ENCODE measurements at places on chromosomes 2 and 18. TPM values are rescaled to one million over a fixed set of nuclear protein-coding genes. Genes with fewer than 3 reads are reported as not detected.

DNA sequence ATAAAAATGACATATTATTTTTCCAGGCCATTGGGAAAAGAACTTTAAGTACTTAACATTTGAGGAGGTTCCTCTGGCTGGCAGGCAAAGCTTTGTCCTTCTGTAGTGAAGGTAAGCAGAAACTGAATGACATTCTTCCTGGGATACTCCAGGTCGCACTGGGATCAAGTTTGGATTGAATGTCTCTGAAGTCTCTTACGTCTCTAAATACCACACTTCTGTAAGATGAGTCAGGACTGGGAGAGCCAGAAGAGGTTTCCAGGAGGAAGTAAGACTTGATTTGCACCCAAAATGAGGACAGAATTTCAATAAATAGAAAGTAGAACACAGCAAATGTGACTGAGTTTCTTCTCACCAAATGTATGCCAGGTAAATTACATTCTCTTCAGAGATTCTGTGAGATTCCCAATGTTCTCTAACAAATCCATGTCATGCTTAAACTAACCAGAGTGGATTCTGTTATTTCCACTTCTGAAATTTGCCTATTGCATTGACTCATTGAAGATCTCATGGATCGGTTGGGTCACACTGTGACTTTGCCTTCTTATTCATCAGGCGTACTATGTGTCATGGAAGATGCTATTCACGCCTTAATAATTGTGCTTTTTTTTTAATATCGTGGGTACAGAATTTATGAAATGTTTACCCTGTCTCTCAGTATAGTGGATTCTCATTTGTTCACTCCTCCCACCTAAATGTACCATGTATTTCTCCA is 25.5 kb upstream of the VIT start:
- DNase-seq = no peak
- H3K27ac ChIP-seq = no peak overlapping the region
- H3K4me1 ChIP-seq = no peaks in the 10 kb centered on the region
- no peaks in the 10 kb centered on the region for H3K36me3 ChIP-seq
- no peaks in the 10 kb centered on the region for H3K27me3 ChIP-seq

DNA sequence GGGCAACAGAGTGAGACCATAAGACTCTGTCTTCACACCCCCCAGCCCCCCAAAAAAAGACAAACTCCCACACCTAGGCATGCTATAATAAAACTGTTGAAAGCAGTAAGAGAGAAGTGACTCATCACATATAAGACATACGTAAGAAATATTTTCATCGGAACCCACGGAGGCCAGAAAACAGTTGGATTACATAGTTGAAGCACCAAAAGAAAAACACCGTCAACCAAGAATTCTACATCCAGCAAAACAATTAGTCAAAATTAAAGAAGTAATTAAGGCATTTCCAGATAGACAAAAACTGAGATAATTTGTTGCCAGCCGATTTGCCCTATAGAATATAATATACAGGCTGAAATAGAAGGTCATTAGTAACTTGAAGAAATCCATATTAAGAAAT is 128.7 kb downstream of the VAPA start:
- no peaks in the 10 kb centered on the region for H3K36me3 ChIP-seq
- peaks cover 36% of the 10 kb centered on the region for H3K4me1 ChIP-seq
- no peak overlapping the region for H3K4me3 ChIP-seq
- no peak for DNase-seq

GRCh38 chr2:43429369-43429768 is 166.5 kb downstream of the THADA start:
- no peak overlapping the region for H3K27ac ChIP-seq
- no peaks in the 10 kb centered on the region for H3K36me3 ChIP-seq
- no peaks in the 10 kb centered on the region for H3K27me3 ChIP-seq
- H3K4me3 ChIP-seq = no peak overlapping the region
- DNase-seq = no peak

GRCh38 chr2:175203621-175204496 is 22.3 kb upstream of the ATP5MC3 start:
- no peak overlapping the region for H3K4me3 ChIP-seq
- peak; percentile 62 for DNase-seq
- no peaks in the 10 kb centered on the region for H3K4me1 ChIP-seq
- no peak overlapping the region for H3K27ac ChIP-seq

- no peak overlapping the region for H3K27ac ChIP-seq
- no peaks in the 10 kb centered on the region for H3K27me3 ChIP-seq
- no peak for DNase-seq
- no peaks in the 10 kb centered on the region for H3K36me3 ChIP-seq
Measured at GRCh38 chr2:167135706-167136105, 247.4 kb downstream of the XIRP2 start.

DNA sequence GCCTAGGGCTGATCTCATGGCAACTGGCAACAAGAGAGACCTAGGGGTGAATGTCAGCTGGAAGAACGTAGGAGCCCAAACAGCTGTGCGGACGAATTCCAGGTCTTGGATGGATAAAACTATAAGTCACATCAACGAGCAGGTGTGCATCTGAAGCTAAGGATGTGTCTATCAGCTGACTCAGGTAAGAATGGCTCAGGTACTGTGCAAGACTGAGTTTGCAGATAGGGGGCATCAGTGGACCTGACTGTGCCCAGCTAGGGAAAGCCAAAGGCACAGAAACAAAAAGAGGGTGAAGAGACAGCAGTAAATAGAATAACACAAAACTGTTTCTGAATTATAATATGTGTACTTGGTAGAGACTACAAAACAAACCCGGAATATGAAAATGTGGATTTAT is 357.3 kb downstream of the ZEB2 start:
- peak; percentile 64 for DNase-seq
- no peak overlapping the region for H3K4me3 ChIP-seq
- H3K27me3 ChIP-seq = no peaks in the 10 kb centered on the region
- no peaks in the 10 kb centered on the region for H3K36me3 ChIP-seq

- H3K36me3 ChIP-seq = no peaks in the 10 kb centered on the region
- H3K27ac ChIP-seq = no peak overlapping the region
- peaks cover 12% of the 10 kb centered on the region for H3K4me1 ChIP-seq
- H3K27me3 ChIP-seq = no peaks in the 10 kb centered on the region
Measured at GRCh38 chr2:186348200-186348599, 137.9 kb upstream of the ZC3H15 start.

DNA sequence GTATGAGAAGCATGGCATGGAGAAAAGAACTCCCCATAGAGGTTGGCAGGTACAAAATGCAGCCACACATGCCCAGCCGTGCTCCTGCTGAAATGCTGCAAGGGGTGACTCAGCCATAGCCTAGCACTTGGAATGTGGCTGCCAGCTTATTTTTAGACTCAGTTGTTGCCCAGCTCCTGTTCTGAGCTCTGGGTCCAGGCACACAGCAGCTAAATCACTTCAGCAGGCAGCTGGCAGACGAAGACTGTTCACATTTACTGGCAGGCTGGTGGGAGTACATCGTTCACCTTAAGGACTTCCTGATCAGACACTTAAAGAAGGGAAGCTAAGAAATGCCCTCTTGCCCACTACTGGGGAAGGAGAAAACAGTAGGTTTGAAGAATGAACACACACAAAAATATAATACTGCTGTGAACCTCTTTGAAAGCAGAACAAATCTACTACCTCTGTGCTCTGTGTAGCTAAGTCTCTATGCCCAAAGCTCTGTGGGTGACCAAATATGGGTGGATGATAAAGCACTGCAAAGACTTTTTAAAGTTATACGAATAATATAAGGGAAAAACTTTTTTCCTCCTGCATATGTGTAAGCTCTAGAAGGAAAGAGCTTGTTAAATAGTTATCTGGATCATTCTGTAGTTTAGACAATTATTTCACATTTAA is 146.1 kb downstream of the LNPK start:
- no peak overlapping the region for H3K27ac ChIP-seq
- no peaks in the 10 kb centered on the region for H3K36me3 ChIP-seq
- DNase-seq = no peak

GRCh38 chr2:201639205-201639604 is 4.1 kb downstream of the TMEM237 start:
- no peak overlapping the region for H3K27ac ChIP-seq
- no peak for DNase-seq
- peaks cover 13% of the 10 kb centered on the region for H3K4me1 ChIP-seq
- no peak overlapping the region for H3K4me3 ChIP-seq

DNA sequence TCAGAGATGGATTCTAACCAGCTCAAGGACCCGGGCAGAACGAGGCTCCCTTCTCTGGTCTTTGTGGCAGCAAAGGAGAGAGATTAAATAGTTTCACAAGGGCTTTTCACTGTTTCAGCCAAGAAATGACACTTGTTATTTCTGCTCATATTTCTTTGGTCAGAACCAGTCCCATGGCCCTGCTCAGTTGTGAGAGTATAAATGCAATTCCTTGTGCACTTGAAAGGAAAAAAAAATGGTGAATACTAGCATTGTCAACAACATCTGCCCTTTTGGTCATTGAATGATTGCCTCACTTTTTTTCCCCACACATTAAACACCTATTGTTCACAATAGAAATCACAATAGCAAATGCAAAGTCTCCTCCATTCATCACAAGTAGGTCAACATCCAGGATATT is 104.4 kb downstream of the RDH14 start:
- no peak for DNase-seq
- H3K4me1 ChIP-seq = peaks cover 8% of the 10 kb centered on the region
- H3K27me3 ChIP-seq = no peaks in the 10 kb centered on the region
- H3K27ac ChIP-seq = no peak overlapping the region

GRCh38 chr2:235551965-235552364 is 58.1 kb downstream of the AGAP1 start:
- H3K36me3 ChIP-seq = no peaks in the 10 kb centered on the region
- H3K27me3 ChIP-seq = no peaks in the 10 kb centered on the region
- no peak overlapping the region for H3K4me3 ChIP-seq
- DNase-seq = peak; percentile 52
- no peak overlapping the region for H3K27ac ChIP-seq

DNA sequence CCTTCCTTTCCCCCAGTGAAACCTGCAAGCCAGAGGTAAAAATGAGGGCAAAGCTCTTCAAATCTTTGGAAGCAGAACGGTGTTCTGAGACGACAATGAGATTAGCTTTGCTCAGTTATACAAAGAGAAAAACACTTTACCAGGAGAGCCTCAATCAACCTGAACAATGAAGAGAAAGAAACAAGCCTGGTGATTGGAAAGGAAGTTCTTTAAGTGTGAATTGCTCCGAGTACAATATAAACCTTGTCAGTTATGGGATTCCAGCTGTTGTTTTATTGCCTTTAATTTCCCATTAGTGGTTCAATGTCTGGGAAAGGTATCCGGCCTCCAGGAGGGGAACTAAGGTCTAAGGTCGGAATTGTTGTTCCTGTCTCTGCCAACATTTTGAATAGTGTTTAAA is 901.6 kb downstream of the EPHA4 start:
- no peaks in the 10 kb centered on the region for H3K4me1 ChIP-seq
- H3K36me3 ChIP-seq = no peaks in the 10 kb centered on the region
- DNase-seq = no peak
- H3K27me3 ChIP-seq = no peaks in the 10 kb centered on the region
- no peak overlapping the region for H3K27ac ChIP-seq
- no peak overlapping the region for H3K4me3 ChIP-seq

DNA sequence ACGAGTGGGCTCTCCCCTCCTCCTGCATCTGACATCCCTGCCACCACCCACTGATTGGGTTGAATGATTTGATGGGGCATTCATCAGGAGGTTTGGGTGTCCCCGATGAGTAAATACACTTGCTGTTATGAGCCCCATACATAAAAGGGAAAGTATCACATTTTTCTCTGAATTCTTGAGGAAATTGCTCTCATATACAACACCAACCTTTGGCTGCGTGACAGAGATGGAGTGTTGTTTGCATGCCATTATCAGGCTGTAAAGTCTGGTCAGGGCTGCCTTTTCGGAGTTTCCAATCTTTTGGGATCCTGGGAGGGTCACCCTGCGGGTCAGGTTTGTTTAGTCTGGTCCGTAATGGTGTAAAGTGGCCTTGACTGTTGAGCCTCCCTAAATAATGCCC is 227.9 kb upstream of the SPRED2 start:
- no peak overlapping the region for H3K27ac ChIP-seq
- no peaks in the 10 kb centered on the region for H3K36me3 ChIP-seq
- H3K4me1 ChIP-seq = peaks cover 14% of the 10 kb centered on the region
- DNase-seq = no peak
- H3K4me3 ChIP-seq = no peak overlapping the region

DNA sequence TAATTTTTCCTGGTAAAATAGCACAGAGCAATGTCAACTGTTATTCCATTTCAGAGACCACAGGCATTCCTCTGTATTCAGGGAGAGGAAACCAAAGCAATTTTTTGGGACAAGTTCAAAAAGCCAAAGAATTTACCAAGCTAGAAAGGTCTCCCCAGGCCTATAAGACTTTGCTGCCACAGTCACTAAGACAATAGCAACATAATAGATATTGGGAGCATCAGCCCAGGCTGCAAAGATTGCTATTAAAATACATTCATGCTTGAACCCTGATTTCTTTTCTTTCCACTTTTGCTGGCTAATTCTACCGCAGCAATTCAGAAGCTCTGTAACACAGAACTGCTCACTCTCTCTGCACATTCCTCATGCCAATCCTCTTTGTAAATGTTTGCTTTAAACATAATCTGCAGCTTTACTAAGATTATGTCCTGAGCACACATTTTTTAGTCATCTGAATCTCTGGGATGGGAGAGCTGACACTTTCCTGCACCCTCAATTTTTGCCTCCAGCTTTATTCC is 76.3 kb downstream of the CLHC1 start:
- no peaks in the 10 kb centered on the region for H3K36me3 ChIP-seq
- H3K4me3 ChIP-seq = no peak overlapping the region
- H3K27ac ChIP-seq = peak overlapping the region; percentile 46
- H3K27me3 ChIP-seq = no peaks in the 10 kb centered on the region
- peaks cover 72% of the 10 kb centered on the region for H3K4me1 ChIP-seq
- DNase-seq = no peak

DNA sequence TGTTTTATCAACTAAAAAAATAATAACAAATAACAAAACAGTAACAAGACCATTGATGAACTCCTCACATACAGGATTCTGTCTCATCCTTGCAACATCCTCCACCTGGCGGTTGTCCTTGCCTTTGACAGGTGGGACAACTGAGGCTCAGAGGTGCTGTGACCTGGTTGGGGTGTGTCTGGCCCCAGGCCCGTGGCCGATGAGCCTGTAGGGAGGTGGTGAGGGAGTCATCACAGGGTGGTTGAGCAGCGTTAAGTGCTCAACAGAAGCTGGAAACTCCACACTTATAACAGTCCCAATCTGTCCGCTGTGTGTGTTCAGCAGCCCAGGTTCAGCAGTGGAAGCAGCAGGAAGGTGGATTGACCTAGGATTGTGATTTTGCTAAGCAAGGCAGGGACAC is 131.6 kb upstream of the RAB12 start:
- no peak overlapping the region for H3K4me3 ChIP-seq
- H3K27ac ChIP-seq = no peak overlapping the region
- H3K4me1 ChIP-seq = no peaks in the 10 kb centered on the region
- H3K36me3 ChIP-seq = no peaks in the 10 kb centered on the region
- DNase-seq = no peak
- no peaks in the 10 kb centered on the region for H3K27me3 ChIP-seq

GRCh38 chr18:48201337-48202005 is 207.7 kb downstream of the ZBTB7C start:
- H3K4me1 ChIP-seq = no peaks in the 10 kb centered on the region
- no peaks in the 10 kb centered on the region for H3K36me3 ChIP-seq
- no peak for DNase-seq
- H3K27me3 ChIP-seq = no peaks in the 10 kb centered on the region
- H3K27ac ChIP-seq = no peak overlapping the region
- H3K4me3 ChIP-seq = no peak overlapping the region

- no peaks in the 10 kb centered on the region for H3K36me3 ChIP-seq
- no peak overlapping the region for H3K4me3 ChIP-seq
- no peak for DNase-seq
Measured at GRCh38 chr2:106314444-106314843, 120.3 kb upstream of the UXS1 start.

The VWC2L gene
- not detected for total RNA-seq

The FLACC1 gene
- 0.78 TPM for total RNA-seq

The PLGLB2 gene
- total RNA-seq = 1.8 TPM

The SERPINB3 gene
- total RNA-seq = not detected

The PIK3C3 gene
- total RNA-seq = 23.1 TPM

The GAREM1 gene
- total RNA-seq = 16.8 TPM

The KLHL41 gene
- 1.3 TPM for total RNA-seq

Data from body of pancreas (tissue), 4 donors.